ENCODE measurements at places on chromosomes 6 and 20. TPM values are rescaled to one million over a fixed set of nuclear protein-coding genes. Genes with fewer than 3 reads are reported as not detected.

The ULBP1 gene
- total RNA-seq = 2.1 TPM

The GRM4 gene
- total RNA-seq = not detected

The ROS1 gene
- not detected for total RNA-seq

The OTOR gene
- not detected for total RNA-seq

The SMOC2 gene
- total RNA-seq = not detected

The RGS19 gene
- 122 TPM for total RNA-seq

The RSPH9 gene
- total RNA-seq = not detected

The BACH2 gene
- total RNA-seq = 30.3 TPM

The ADGB gene
- total RNA-seq = not detected

The CST1 gene
- total RNA-seq = not detected

The MLN gene
- not detected for total RNA-seq

DNA sequence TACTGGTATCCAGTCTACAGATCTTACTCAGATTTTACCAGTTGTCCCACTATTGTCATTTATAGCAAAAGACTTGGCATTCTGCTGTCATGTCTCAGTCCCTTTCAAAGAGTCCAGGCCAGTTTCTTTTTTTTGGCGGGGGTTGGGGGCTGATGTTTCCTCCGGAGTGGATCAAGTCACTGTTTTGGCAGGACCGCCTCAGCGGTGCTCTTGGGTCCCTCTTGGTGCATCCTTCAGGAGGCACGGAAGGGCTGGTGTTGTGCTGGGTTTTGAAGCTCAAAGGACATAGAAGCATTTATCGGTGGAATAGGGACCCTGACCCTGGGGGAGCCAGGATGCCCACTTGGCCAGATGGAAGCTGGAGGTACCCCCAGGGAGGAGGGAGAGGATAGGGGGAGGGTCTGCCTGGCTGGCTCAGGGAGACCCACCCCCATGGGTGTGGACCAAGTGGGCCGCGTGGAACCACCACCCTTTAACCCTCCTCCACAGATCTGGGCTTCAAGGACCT, 10.8 kb downstream of the RBCK1 start:
- no peak overlapping the region for H3K4me3 ChIP-seq
- no peaks in the 10 kb centered on the region for H3K27me3 ChIP-seq
- H3K4me1 ChIP-seq = peaks cover 16% of the 10 kb centered on the region
- peaks cover 56% of the 10 kb centered on the region for H3K36me3 ChIP-seq
- DNase-seq = no peak
- H3K27ac ChIP-seq = no peak overlapping the region

DNA sequence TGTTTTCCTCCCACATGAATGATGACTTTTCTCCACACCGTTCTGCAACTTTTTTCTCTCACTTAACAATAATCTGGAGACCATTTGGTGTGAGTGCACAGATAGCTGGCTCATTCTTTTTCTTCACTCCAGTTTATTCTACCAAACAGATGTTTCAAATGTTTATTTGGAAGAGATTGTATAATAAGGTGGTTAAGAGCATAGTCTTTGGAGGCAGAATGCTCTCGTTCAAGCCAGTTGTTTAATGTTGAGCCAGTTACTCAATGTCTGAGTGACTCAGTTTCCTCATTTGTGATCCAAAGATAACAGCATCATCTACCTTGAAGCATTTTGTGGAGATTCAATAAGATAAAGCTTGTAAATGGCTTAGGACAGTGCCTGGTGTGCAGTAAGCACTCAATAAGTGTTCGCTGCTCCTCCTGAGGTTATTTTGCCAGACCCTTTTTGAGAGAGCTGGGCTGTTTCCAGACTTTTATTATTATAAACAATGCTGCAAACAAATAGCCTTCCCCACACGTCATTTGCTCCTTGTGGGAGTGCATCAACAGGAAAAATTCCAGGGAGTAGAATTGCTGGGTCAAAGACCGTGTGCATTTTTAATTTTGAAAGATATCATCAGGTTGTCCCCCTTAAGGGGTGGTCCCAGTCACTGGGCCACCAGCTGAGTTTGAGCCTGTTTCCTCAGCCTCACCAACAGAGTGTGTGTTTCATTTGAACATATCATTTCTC, 70.6 kb downstream of the VEGFA start:
- no peak for DNase-seq
- H3K4me1 ChIP-seq = no peaks in the 10 kb centered on the region
- H3K27ac ChIP-seq = no peak overlapping the region
- H3K27me3 ChIP-seq = peaks cover 26% of the 10 kb centered on the region
- H3K36me3 ChIP-seq = no peaks in the 10 kb centered on the region

- H3K27ac ChIP-seq = no peak overlapping the region
- H3K4me1 ChIP-seq = no peaks in the 10 kb centered on the region
- H3K36me3 ChIP-seq = peaks cover 3% of the 10 kb centered on the region
- H3K4me3 ChIP-seq = no peak overlapping the region
Measured at GRCh38 chr6:107337191-107337741, 122.1 kb downstream of the PDSS2 start.

- H3K27me3 ChIP-seq = no peaks in the 10 kb centered on the region
- H3K4me3 ChIP-seq = no peak overlapping the region
- no peaks in the 10 kb centered on the region for H3K4me1 ChIP-seq
- no peak overlapping the region for H3K27ac ChIP-seq
Measured at GRCh38 chr20:18822832-18823231, 9.2 kb downstream of the SCP2D1 start.

GRCh38 chr20:17646961-17647301, 35.1 kb downstream of the RRBP1 start:
- DNase-seq = no peak
- no peak overlapping the region for H3K27ac ChIP-seq
- peaks cover 6% of the 10 kb centered on the region for H3K36me3 ChIP-seq
- H3K4me1 ChIP-seq = peaks cover 9% of the 10 kb centered on the region

DNA sequence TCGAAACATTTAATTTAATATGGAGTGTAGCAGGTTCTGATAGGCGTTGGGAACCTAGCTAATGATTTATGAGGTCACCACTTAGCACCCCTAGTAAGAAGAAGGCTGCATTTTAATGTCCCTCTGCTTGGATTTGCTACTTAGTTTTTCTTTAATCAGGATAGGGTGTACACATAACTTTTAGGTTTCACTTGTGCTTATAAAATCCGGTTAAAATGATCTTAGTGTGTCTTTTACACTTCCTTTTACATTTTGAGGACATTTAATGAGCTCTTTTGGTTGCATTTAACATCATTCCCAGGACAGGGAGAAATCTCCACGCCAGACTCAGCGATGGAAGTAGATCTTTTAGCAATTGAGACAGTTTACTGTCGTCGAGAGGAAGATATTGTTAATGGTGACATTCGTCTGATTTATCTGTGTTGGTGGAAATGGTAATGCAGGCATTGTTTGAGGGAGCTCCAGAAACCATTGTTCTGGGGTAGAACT, 5.6 kb downstream of the TFAP2A start:
- peaks cover 38% of the 10 kb centered on the region for H3K36me3 ChIP-seq
- peak overlapping the region; percentile 43 for H3K4me3 ChIP-seq
- DNase-seq = no peak
- no peak overlapping the region for H3K27ac ChIP-seq
- H3K27me3 ChIP-seq = peaks cover 81% of the 10 kb centered on the region
- peaks cover 41% of the 10 kb centered on the region for H3K4me1 ChIP-seq

GRCh38 chr20:536426-537010, 7.1 kb downstream of the CSNK2A1 start:
- no peak for DNase-seq
- H3K4me3 ChIP-seq = no peak overlapping the region
- H3K27ac ChIP-seq = no peak overlapping the region
- H3K27me3 ChIP-seq = no peaks in the 10 kb centered on the region

DNA sequence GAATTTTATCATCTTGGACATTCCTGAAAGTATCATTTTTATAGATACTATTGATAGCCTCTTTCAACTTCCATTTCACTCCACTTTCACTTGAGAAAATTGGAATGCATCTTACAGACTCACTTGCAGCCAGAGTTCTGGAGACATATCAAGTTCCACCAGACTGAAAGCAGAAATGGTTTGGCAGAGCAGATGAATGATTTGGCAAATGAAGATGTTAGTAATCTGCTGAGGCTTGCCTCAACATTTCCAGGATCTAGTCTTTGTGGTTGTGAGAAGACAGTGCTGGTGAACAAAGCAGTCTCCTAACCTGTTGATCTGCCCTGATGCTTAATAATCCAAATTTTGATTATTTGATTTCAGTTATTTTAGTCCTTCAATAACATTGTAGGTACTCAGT, 202.6 kb downstream of the TRDN start:
- no peaks in the 10 kb centered on the region for H3K36me3 ChIP-seq
- H3K4me1 ChIP-seq = no peaks in the 10 kb centered on the region
- no peaks in the 10 kb centered on the region for H3K27me3 ChIP-seq
- no peak overlapping the region for H3K27ac ChIP-seq
- no peak for DNase-seq

DNA sequence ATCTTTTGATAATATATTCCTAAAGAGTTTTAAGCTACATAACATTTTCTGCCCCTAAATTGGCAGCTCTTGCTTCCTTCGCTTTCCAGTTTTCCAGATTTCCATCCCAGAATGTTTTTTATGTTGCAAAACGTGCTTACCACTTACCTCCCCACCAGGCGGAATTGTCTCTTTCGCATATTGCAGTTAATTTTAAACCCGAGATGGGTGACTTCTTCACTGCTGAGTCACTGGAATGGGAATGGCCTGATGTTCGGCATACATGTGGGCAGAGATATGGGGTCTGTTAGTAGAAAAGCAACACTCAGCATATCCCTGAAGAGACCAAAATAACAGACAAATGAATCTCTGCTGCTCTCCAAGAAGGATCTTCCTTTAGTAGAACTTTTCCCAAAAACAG, 491.2 kb downstream of the PREX1 start:
- H3K36me3 ChIP-seq = no peaks in the 10 kb centered on the region
- no peak overlapping the region for H3K27ac ChIP-seq
- H3K27me3 ChIP-seq = peaks cover 33% of the 10 kb centered on the region
- no peak overlapping the region for H3K4me3 ChIP-seq

- H3K27ac ChIP-seq = no peak overlapping the region
- no peak for DNase-seq
- no peaks in the 10 kb centered on the region for H3K36me3 ChIP-seq
- no peak overlapping the region for H3K4me3 ChIP-seq
- H3K4me1 ChIP-seq = no peaks in the 10 kb centered on the region
- peaks cover 4% of the 10 kb centered on the region for H3K27me3 ChIP-seq
Measured at GRCh38 chr6:56638760-56639159, 3.9 kb downstream of the DST start.

DNA sequence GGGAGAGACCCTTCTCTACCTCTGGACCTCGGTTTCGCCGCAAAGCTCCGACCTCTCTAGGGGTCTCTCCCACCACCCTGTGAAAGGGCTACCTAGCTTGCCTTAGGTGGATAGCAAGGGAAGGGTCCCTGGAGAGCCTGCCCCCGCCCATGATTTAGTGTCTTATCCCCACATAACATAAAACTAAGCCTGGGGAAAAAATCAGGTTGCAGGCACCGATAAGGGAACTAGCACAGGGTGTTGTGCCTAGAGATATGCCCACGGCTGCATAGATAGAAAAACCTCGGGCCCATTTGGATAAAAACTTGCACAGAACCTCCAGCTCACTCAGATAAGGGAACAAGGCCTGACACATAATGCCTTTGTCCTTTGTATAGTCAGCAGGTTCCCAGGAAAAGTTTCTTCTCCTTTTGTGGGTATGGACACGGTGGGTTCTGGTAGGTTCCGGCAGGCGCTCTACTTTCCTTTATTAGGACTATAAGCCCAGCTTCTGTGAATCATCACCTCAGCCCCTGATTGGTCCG, 846 bp downstream of the ZSCAN31 start:
- DNase-seq = no peak
- no peaks in the 10 kb centered on the region for H3K4me1 ChIP-seq
- H3K27me3 ChIP-seq = peaks cover 1% of the 10 kb centered on the region
- no peak overlapping the region for H3K27ac ChIP-seq

- no peak for DNase-seq
- H3K27ac ChIP-seq = no peak overlapping the region
- no peak overlapping the region for H3K4me3 ChIP-seq
- no peaks in the 10 kb centered on the region for H3K27me3 ChIP-seq
- no peaks in the 10 kb centered on the region for H3K4me1 ChIP-seq
Measured at GRCh38 chr6:80263585-80263984, 157.1 kb downstream of the BCKDHB start.

GRCh38 chr6:75102301-75102700, 103.6 kb downstream of the COL12A1 start:
- H3K36me3 ChIP-seq = no peaks in the 10 kb centered on the region
- no peaks in the 10 kb centered on the region for H3K4me1 ChIP-seq
- H3K4me3 ChIP-seq = no peak overlapping the region
- no peaks in the 10 kb centered on the region for H3K27me3 ChIP-seq
